ENCODE measurements at places on chromosomes 1 and 21.

- no peak for DNase-seq
These were observed 28.7 kb downstream of the PDE4B start for GRCh38 chr1:65821386-65821785.

DNA sequence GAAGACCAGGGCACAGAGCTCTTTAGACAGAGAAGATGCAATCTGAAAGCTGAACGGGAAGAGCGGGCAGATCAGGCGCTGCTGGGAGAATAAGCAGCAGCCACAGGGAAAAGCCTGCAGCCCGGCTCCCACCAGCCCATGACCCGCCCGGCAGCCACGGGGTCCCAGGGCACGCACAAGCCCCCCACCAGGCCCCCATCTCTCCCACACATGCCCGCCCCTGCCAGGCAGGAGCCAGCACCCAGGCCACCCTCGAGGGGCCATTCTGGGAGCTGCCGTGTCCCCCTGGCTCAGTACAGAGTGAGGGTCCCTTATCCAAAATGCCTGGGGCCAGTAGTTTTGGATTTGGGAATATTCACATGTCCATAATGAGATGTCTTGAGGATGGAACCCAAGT is 16.3 kb downstream of the SLC19A1 start:
- no peak for DNase-seq

DNA sequence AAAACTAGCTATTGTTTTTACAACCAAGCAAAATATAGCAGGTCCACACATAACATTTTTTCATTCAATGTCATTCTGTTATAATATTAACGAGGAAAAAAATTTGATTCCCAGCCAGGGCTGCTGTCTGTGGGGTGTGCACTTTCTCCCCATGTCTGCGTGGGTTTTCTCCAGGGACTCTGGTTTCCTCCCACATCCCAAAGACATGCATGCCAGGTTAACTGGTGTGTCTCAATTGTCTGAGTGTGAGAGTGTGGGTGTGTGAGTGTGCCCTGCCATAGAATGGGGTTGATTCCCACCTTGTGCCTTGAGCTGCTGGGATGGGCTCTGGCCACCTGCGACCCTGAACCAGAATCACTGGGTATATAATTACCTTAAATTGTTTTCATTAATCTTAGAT is 60.1 kb downstream of the MAP3K21 start:
- no peak for DNase-seq

GRCh38 chr1:46735708-46736324 is 16.9 kb upstream of the EFCAB14 start:
- DNase-seq, result peak; percentile 16

DNA sequence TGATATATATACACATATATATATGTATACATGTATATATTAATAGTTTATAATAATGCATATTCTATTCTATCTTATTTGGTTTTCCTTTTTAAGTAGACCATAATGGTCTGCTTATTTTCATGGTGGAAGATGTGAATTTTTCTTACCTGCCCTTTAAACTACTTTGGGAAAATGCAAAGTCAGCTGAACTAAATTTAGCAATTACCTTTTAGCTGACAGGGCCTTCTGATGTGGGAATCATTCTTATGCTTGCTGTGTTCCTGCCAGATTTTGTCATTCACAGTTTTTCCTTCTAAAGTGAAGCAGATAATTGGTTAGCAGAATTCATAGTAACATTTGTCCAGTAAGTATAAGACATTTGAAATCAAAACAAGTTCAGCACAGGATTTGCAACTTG is 63.2 kb upstream of the SAMSN1 start:
- DNase-seq, result no peak

DNA sequence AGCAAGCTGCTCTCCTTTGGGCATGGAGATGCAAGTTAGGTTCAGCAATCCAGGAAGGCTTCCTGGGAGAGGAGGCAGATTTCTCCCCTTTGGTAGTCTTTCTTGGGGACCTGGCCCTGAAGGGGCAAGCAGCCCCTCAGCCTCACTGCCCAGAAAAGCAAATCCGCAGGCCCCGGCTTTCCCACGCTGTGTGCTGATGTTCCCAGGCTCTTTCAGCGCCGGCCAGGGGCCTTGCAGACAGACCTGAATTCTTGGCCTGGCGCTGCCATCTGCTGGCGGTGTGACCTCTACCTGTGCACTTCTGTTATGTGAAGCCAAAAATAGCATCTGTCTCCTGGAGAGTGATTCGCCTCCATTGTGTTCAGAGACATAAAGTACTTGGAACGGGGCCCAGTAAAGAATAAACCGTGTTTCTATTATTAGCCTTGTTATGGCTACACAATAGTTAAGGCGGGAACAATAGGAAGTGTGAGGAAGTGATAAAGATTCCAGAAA is 64.8 kb downstream of the ALPL start:
- DNase-seq, result peak; percentile 52

GRCh38 chr1:44059212-44059611 is 27.9 kb upstream of the SLC6A9 start:
- no peak for DNase-seq

- DNase-seq, result peak; percentile 34
These were observed 953 bp downstream of the PTPRU start for GRCh38 chr1:29237129-29237821.

GRCh38 chr1:112836642-112837041 is 119.4 kb downstream of the SLC16A1 start:
- DNase-seq, result no peak

GRCh38 chr1:116982319-116983004 is 19.1 kb upstream of the CD101 start:
- DNase-seq, result no peak

- DNase-seq, result peak; percentile 13
These were observed 55.7 kb downstream of the GIPC2 start for GRCh38 chr1:78101514-78101913.
